ENCODE measurements at places on chromosomes 16 and 17.

GRCh38 chr16:20995711-20996110 lies 95.1 kb downstream of the LYRM1 start:
- no peak for DNase-seq

DNA sequence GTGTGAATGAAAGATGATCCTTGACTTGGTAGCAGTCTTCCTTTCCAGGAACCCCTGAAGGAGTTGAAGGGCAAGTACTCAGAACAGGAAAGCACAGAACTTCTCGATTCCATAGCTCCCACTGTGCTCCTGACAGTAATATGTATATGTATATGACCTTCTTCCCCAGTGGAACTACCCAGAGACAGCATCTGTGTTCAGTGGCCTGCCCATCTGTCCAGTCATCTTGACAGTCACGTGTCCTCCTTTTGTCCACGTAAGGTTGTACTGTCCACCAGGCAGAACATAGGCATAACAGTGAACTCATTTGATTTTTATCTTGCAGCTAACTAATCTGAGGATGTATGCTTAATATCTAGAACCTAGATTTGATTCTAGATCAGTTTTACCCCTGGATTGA lies 37.8 kb upstream of the RASL10B start:
- DNase-seq: no peak

DNA sequence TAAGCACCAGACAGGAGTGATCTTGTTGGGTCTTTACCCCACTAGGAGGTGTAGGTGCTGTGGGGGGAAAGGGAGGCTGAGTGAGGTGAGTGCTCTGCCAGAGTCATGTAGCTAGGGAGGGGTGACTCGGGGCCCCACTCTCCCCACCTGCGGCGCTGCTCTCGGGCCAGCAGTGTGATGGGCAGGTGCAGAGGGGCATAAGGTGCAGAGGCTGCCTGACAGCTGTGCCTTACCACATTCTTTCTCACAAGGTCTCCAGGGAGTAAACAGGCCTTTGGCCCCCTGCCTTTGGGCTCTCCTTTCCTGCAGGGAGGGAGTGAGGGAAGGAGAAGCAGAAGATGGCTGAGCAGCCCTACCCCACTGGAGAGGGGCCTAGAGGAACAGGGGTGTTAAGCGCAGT lies 4.5 kb upstream of the CNP start:
- DNase-seq: no peak

DNA sequence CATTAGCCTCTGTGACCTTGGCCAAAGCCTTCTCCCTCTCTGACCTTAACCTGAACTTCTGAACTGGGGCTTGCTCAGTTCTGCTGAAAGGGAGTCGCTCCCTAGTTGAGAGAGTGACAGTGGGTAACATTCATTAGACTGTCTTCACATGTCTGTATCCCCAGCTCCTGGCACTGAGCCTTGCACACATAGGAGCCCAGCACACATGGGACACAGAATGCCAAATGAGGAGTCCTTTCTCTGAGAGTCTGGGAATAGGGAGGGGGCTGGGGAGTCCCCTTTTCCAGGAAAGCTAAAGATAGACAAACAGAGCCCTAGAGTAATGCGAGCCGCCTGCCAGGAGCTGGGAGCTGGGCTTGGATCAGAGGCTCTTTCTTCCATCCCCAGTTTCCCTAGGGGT lies 2.5 kb downstream of the TAC4 start:
- no peak for DNase-seq

DNA sequence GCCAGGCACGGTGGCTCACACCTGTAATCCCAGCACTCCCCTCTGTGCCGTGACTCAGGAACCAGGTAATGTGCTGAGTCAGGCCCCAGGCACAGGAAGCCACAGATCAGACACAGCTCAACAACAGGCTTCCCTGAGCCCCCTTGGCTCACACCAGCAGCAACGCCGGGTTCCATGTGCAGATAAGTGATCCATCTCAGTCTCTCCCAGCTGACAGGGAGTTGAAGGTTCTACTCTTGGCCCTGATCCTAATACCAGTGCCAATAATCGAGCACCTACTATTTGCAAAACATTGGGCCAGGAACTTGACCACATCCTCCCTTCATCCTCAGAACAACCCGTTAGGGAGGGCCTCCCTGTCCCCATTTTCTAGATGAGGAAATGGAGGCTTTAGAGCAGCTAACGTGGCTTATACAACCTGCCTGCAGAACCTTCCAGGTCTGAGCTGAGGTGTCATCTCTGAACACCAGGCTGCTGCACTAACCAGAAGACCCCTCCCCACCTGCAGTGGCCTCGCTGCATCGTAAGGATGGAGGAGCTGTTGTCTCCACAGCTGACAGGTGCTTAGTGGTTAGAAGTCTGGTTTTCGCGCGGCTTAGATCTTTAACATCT lies 64.8 kb upstream of the AMZ2 start:
- peak; percentile 84 for DNase-seq

- peak; percentile 22 for DNase-seq
Observed at GRCh38 chr17:51079049-51079448, 41.6 kb downstream of the SPAG9 start.

- no peak for DNase-seq
Observed at GRCh38 chr16:57924514-57924913, 46.4 kb downstream of the CNGB1 start.

GRCh38 chr16:25626172-25626571 lies 65.6 kb upstream of the HS3ST4 start:
- DNase-seq: peak; percentile 16

Measured in epithelial cell of esophagus (primary cell).